Testis (tissue), 5 donors: ENCODE measurements at places on chromosomes 5 and 9. TPM values are rescaled to one million over a fixed set of nuclear protein-coding genes. Genes with fewer than 3 reads are reported as not detected.

GRCh38 chr9:80555782-80556325, 984.1 kb downstream of the TLE4 start:
- no peak for DNase-seq
- H3K4me1 ChIP-seq: no peaks in the 10 kb centered on the region
- H3K27ac ChIP-seq: no peak overlapping the region
- no peaks in the 10 kb centered on the region for H3K36me3 ChIP-seq
- no peaks in the 10 kb centered on the region for H3K27me3 ChIP-seq

DNA sequence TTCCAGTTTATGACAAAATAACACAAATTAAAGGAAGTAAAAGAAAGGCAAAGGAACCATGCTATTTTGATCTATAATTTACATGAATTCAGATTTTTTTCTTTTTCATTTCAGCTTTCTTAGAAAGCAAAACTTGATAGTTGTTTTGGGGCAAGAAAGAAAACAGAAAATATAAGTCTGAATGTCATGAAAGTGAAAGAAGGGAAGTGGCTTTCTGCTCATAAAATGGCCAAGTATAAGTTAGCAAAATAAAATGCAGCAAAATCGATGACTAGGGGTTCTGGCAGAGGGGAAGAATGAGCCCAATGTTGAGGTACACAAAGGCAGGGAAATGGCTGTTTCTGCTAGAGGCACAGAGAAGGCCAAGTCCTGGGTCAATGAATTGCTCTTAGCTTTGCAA, 3.0 kb upstream of the IFNW1 start:
- H3K36me3 ChIP-seq: no peaks in the 10 kb centered on the region
- H3K4me1 ChIP-seq: no peaks in the 10 kb centered on the region
- no peak overlapping the region for H3K4me3 ChIP-seq
- no peak for DNase-seq

DNA sequence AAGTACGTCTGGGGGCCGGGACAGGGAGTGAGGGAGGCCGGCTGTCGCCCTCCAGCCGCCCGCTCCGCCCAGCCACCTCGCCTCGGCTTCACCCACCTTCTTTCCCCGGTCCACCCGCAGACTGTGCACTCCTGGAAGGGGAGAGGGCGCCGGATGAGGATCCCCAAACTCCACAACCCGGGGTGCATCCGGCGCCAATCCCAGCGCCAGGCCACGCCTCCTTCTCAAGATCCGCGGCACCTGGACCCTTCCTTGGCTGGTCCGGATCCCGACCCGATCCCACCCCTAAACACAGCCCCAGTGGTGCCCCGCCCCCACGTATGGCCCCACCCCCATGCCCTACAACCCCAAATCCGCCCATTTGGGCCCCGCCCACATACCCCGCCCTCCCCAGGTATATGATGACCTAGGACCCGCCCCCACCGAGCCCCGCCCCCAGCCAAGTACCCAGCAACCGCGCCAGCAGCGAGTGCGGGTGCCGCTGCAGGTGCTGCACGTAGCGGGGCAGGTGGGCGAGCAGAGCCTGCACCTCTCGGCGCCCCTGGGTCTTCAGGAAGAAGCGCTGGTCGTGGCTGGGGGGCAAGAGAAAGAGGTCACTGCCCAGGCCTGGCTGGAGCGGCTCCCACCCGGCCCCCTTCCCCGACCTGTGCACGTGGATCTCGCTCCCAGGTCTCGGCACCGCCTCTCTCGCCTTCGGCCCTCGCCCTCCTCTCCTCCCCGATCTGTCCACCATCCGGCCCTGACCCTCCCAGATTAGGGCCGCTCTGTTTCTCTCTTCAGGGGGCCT, 3.2 kb downstream of the PIP5KL1 start:
- H3K4me3 ChIP-seq: no peak overlapping the region
- peaks cover 24% of the 10 kb centered on the region for H3K4me1 ChIP-seq
- H3K27ac ChIP-seq: no peak overlapping the region
- no peaks in the 10 kb centered on the region for H3K36me3 ChIP-seq

DNA sequence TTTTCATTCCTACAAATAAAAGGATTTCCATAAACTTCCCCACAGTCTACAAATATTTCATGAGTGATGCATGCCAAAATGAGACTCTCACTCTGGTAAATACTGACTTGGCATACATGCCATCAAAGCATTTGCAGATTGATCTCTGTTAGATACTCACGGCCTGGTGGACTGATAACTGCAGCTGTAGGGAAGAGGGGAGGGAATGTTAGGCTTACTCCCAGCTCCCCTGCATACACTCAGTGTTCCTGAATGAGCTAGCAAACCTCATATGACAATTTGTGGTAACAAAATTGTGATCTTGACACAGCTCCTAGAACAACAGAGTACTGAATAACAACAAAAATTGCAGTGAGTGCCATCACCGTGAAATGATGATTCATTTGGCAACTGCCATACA, 435.3 kb downstream of the NR2F1-AS1 start:
- H3K4me1 ChIP-seq: peaks cover 6% of the 10 kb centered on the region
- DNase-seq: no peak
- H3K27ac ChIP-seq: no peak overlapping the region
- no peaks in the 10 kb centered on the region for H3K27me3 ChIP-seq

- H3K36me3 ChIP-seq: no peaks in the 10 kb centered on the region
- H3K27ac ChIP-seq: no peak overlapping the region
- no peak overlapping the region for H3K4me3 ChIP-seq
- H3K27me3 ChIP-seq: no peaks in the 10 kb centered on the region
These were observed 138.6 kb downstream of the PALM2AKAP2 start for GRCh38 chr9:109918339-109919163.

Gene ANKRD31
- total RNA-seq: 10.3 TPM

Gene FAM221B
- 4.2 TPM for total RNA-seq

- H3K27ac ChIP-seq: no peak overlapping the region
- no peak overlapping the region for H3K4me3 ChIP-seq
These were observed 5.1 kb upstream of the WDR5 start for GRCh38 chr9:134130503-134131375.

- no peaks in the 10 kb centered on the region for H3K27me3 ChIP-seq
- H3K27ac ChIP-seq: no peak overlapping the region
- H3K36me3 ChIP-seq: no peaks in the 10 kb centered on the region
These were observed 27.2 kb downstream of the SLC35A4 start for GRCh38 chr5:140591747-140592372.

GRCh38 chr5:1512541-1513291, 11.0 kb downstream of the LPCAT1 start:
- no peak overlapping the region for H3K27ac ChIP-seq
- H3K4me3 ChIP-seq: no peak overlapping the region
- peaks cover 8% of the 10 kb centered on the region for H3K4me1 ChIP-seq
- H3K27me3 ChIP-seq: no peaks in the 10 kb centered on the region

Gene COL5A1
- total RNA-seq: 18.5 TPM

- H3K27ac ChIP-seq: no peak overlapping the region
- peak; percentile 34 for DNase-seq
- H3K36me3 ChIP-seq: no peaks in the 10 kb centered on the region
These were observed 23.6 kb upstream of the CERCAM start for GRCh38 chr9:128396970-128397613.

GRCh38 chr5:62296998-62297397, 9.0 kb upstream of the KIF2A start:
- H3K4me1 ChIP-seq: no peaks in the 10 kb centered on the region
- DNase-seq: no peak
- H3K27me3 ChIP-seq: no peaks in the 10 kb centered on the region
- H3K27ac ChIP-seq: no peak overlapping the region

Gene GMCL2
- 11.0 TPM for total RNA-seq

- H3K4me1 ChIP-seq: peaks cover 25% of the 10 kb centered on the region
- H3K27ac ChIP-seq: no peak overlapping the region
- no peak for DNase-seq
- H3K27me3 ChIP-seq: no peaks in the 10 kb centered on the region
- no peak overlapping the region for H3K4me3 ChIP-seq
- no peaks in the 10 kb centered on the region for H3K36me3 ChIP-seq
These were observed 66.6 kb upstream of the HAND1 start for GRCh38 chr5:154544646-154545045.

DNA sequence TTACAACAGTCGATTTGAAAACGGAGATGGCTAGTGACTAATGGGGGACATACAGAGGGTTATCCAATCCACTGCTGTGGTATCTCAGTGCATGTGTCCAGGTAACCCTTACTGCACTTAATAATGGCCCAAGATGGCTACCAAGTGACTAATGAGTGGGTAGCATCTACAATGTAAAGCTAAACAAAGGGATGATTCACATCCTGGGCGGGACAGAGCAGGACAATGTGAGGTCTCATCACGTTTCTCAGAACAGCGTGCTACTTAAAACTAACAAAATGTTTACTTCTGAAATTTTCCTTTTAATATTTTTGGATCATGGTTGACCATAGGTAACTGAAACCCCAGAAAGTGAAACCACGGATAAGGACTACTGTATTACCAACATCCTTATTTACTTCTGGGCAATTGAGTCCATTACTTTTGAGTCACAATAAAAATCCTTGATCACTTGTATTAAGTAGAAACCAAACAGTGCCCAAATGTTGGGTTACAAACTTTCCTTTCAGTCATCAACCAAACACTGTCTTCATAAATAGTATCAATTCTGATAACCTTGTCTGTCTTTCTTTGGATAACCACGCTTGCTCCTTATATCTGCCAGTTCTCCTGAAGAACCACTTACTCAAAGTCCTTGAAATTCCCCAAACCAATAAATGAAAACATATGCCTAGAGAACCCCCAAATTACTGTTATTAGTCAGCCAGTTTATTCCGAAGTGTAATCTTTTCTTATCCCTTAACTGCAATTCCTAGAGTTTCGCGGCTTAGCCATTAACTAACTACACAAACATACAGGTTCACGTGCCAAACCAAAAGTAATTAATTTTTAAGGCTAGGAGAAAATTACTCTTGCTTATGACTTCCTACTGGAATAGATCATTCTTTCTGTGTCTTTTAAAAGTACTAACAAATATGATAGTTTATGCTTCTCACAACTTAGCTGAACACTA, 59.7 kb downstream of the ELL2 start:
- no peak overlapping the region for H3K4me3 ChIP-seq
- H3K27ac ChIP-seq: no peak overlapping the region
- no peaks in the 10 kb centered on the region for H3K27me3 ChIP-seq
- H3K36me3 ChIP-seq: no peaks in the 10 kb centered on the region
- H3K4me1 ChIP-seq: no peaks in the 10 kb centered on the region
- no peak for DNase-seq

DNA sequence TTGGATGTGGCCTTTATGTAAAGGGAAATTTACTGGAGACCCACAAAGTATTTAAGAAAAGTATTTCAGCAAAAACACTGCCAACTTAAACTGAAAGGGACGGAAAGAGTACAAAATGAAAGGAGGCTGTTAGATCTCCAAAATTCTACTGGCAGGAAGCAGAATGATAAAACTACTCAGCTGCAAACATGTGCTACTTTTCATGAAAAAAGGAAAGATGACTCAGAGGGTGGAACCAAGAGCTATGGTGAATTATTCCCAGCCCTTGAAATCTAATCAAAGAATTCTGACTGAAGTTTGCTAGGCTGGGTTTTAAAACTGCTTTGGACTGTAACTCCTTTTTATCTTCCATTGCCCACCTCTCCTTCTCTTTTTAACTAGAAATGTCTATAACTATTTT, 58.6 kb upstream of the ZBED3 start:
- no peaks in the 10 kb centered on the region for H3K36me3 ChIP-seq
- DNase-seq: no peak
- no peak overlapping the region for H3K27ac ChIP-seq
- no peaks in the 10 kb centered on the region for H3K4me1 ChIP-seq
- no peak overlapping the region for H3K4me3 ChIP-seq
- no peaks in the 10 kb centered on the region for H3K27me3 ChIP-seq

Gene ITGA2
- total RNA-seq: 1.0 TPM

DNA sequence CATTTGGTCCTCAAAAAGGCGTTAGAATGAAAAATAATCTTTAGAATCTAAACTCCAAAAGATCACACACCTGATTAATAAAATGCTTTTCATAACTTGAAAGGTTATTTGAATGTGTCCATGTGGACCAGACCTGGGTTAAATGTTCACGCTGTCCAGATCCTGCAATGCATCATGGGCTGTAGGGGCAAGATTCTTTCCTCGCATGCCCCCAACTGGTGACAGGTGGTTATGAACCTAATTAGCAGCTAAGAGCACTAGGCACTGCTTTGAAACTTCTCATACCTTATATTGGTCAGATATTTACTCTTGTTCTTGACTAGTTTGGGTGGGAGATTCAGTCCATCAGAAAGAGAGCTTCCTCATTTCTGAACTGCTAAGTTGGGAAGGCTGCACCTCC, 19.3 kb upstream of the PIP5K1B start:
- no peak overlapping the region for H3K4me3 ChIP-seq
- H3K27ac ChIP-seq: no peak overlapping the region
- H3K36me3 ChIP-seq: no peaks in the 10 kb centered on the region
- DNase-seq: peak; percentile 56
- H3K27me3 ChIP-seq: no peaks in the 10 kb centered on the region

Gene ZDHHC11B
- 3.0 TPM for total RNA-seq

DNA sequence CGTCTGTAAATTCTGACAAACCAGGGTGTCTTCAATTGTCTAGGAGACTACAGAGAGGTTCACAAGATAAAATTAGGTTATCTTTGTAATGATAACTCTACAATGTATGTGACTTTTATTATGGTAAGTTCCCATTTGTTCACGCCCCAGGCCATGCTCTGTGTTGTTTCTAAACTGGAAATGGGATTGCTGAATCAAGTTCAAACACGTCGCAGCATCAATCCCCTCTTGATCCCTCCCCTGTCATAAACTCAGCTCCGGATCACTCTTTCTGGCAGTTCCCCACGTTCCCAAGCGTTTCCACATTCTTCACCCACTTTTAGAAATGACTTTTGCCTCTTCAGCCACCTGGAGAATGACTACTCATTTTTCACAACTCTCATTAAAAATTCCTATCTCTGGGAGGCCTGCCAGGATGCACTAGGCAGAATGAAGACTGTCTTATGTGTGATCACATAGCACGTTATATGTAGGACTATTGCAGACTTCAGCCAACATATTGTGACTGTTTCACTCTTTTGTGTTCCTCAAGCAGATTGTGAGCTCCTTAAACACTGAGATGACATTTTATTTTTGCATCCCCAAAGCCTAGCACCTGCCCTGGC, 1124.2 kb upstream of the WWC1 start:
- no peaks in the 10 kb centered on the region for H3K4me1 ChIP-seq

Gene WDR31
- total RNA-seq: 6.8 TPM

GRCh38 chr5:175003531-175003930, 279.1 kb downstream of the MSX2 start:
- no peak overlapping the region for H3K27ac ChIP-seq
- H3K4me1 ChIP-seq: no peaks in the 10 kb centered on the region
- no peaks in the 10 kb centered on the region for H3K36me3 ChIP-seq
- H3K4me3 ChIP-seq: no peak overlapping the region
- DNase-seq: no peak
- H3K27me3 ChIP-seq: no peaks in the 10 kb centered on the region

Gene FOXD4L3
- not detected for total RNA-seq
